ENCODE measurements at places on chromosomes 5 and 9.

- no peak for DNase-seq
These were observed 29.4 kb downstream of the RHOBTB3 start for GRCh38 chr5:95760273-95761191.

DNA sequence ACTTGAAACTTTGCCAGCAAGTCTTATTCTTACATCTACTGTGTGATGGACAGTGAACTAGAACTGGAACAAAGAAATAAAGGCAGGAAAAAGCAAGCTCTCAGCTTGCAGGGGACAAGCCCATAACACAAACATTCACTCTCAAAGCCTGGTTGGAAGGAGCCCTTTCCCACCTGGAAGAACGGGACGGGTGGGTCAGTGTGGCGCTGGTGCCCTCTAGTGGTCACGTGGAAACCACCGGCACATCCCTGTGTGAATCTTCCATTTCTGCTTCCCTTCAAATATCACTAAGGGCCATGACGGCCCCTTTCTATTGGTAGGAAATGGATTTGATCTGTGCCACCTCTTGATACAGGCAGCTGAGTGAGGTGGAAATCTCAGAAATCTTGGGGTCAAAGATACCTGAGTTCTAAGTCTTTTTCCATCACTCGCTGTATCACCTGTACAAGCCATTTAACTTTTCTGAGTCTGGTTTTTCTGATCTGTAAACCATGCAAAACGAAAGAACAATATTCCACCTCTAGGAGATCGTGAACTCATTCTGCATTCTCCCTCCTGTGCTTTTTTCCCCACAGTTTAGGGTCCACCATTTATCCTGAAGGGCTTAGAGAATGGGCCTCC is 211.6 kb downstream of the MSX2 start:
- DNase-seq, result no peak

DNA sequence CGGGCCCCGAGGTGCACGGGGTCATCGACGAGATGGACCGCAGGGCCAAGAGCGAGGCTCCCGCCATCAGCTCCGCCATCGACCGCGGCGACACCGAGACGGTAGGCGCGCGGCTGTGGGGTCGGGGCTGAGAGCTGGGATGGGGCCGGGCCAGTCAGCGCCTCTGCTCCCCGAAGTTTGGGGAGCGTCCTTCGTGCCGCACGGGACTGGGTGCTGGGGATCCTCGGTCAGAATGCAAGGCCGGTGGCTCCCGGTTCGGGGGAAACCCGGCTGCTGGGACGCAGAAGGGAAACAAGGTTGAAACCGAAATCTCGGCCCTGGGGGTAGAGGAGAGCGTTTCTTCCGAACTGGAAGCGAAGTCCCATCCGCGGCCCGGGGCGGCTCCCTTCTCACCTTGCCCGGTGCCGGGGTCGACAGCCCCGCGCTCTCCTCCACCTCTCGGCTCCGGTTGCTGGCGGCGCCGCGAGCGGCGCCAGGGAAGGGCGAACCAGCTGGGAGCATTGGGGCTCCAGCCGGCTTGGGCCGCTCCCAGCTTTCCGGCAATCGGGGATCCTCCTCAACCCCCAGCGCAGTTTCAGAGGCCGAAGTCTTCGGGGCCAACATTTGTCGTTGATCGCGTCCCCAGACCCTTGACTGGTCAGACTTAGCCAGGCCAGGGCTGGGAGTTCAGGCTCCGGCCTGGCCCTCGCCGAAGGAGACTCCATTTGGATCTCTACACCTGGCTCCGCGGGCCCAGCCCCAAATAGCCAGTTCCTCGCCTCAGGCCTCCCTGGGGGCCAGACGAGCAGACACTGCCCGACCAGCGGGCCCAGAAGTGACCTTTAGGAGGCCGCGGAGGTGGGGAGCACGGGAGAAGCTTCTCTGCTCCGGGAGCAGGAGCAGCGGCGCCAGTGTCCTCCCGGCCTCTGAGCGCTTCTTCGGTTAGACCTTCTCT is 1.1 kb downstream of the LHX2 start:
- DNase-seq, result no peak

- DNase-seq, result no peak
These were observed 151.7 kb upstream of the RFX3 start for GRCh38 chr9:3677541-3677940.

GRCh38 chr9:101172616-101173015 is 144.1 kb downstream of the PLPPR1 start:
- DNase-seq, result no peak

GRCh38 chr5:158560170-158560569 is 539.5 kb downstream of the EBF1 start:
- DNase-seq, result no peak

GRCh38 chr9:123138163-123138562 is 104.7 kb downstream of the GPR21 start:
- no peak for DNase-seq

DNA sequence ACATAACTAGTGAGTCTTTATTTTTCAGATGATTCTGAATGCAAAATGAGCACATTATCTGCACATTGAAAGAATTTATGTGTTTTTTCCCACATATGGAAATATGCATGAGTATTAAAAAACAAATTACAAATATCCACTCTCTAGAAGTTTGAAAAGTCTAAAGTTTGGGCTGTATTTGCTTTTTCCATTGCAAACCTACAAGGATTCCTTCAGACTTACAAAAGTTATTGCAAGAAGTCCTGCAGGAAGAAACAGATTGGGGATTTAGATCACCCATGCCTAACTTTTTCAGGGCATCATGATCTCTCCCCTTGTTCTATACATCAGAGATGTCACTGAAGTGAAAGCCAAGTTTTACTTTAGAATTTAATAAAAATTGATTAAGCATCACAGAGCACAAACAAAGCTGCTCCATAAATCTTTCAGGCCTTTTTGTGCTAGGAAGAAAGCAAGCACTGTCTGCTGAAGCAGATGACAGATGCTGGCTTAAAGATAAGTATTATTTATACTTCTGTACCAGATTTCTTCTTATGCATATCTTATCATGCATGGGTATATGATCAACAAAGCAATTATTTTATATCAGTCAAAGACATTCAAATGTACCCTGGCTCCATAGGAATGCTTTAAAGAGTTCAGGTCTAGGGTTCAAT is 71.7 kb downstream of the NFIB start:
- no peak for DNase-seq

DNA sequence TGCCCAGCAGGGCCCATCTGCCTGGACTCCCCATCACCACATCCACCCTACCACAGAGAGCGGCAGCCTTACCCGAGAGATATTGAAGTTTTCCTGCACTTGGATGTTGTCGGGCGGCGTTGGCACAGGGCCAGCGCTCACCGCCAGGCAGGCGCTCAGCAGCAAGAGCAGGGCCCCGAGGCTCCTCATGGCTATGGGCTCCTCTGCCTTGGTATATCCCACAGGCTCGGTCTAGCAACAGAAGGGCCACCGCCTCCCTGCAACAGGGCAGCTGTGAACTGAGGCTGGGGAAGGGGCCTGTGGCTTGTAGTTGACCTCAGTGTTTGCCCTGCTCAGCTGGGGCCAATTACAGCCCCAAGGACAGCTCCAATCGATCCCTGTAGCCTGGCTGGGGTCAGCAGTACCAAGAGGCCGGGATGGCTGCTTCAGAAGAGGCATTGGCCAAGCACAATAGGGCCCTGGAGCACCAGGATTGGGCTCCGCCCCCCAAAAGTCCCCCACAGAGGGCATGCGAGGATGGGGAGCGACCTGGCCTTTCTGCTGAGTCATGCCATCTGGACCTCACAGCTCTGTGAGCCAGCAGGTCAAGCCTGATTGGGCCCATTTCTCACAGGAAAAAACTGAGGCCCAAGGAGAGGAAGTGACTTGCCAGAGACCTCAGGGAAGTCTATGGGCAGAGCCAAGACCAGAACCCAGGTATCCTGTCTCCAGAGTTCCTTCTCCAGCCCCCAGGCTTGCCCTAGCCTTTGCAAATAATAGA is at the start of gene AMBP:
Gene AMBP, minus strand, starts transcription at position 280 of the 760 bp plus-strand sequence. Its CDS starts 91 bp downstream, at position 189.
- DNase-seq, result no peak

GRCh38 chr5:32230356-32231099 is 56.4 kb upstream of the GOLPH3 start:
- DNase-seq, result no peak

GRCh38 chr5:74621492-74621891 is 19.0 kb downstream of the ENC1 start:
- DNase-seq, result no peak

GRCh38 chr9:87599901-87600610 is 102.4 kb downstream of the DAPK1 start:
- DNase-seq, result no peak

DNA sequence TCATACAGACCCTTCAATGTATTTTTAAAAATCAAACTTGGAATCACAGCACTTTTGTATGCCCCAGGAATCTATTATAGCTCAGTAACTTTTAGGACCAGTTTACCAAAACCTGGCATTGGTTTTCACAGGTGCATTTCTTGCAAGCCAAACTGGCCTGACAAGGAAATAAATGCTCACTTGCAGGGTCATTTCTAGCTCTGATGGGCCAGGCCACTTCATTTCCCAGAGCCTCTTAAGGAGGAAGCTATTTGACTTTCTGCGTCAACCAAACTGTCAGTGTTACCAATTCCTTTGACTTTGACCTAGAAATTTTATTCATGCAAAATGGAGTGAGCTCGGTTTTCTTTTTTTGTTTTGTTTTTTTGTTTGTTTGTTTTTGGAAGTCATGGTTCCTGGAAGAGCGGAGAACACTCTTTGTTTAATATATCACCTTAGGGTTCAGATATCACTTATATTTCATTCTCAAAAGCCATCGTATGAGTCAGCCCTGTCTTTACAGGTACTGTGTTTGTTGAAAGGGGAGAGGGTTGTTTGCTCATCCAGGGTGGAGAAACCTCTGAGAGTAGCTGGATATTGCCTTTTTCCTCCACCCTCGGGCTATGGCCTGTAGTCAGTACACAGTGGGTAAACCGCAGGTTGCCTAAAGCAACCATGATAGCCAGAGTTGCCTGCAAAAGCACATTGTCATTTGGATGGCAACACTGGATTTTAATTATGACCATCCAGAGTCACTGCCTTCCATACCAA is 58.9 kb downstream of the GNA14 start:
- no peak for DNase-seq

DNA sequence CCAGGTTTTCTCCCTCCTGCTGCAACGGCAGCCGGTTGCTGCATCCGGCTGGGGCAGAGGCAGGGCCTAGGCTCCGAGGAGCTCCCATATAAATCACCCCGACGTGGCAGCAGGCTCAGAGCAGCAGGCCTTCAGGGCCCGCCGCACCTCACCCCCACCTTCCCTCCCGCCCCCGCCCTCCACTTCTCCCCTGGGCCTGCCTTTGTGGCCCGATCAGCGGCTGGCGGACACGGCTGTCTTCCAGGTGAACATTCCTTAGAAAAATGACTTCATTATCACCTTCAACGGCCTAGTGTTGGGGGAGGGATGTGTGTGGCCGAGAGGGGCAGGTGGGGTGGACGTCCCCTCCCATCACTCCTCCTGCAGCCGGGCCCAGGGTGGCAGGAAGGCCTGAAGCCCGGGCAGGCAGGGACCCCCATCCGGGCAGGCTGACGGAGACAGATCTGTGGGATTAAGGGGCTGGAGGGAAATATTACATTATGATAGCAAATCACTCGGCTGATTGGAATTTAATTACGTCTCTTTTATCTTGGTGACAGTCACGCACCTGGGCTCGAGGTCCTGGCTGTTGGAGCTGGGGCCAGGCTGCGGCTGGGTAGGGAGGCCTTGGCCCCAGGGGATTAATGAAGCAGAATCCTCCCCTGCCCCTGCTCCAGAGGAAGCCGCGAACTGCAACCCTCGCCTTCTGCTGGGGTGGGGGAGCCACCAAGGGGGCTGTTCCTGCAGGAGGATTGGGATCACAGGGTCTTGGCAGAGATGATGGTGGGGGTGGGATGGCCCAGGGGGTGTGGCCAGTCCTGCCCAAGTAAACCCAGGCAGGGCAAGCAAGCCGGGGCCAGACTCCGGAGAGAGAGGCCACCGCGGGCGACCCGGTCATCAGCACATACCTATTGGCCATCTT is 38.4 kb upstream of the RXRA start:
- DNase-seq, result no peak

DNA sequence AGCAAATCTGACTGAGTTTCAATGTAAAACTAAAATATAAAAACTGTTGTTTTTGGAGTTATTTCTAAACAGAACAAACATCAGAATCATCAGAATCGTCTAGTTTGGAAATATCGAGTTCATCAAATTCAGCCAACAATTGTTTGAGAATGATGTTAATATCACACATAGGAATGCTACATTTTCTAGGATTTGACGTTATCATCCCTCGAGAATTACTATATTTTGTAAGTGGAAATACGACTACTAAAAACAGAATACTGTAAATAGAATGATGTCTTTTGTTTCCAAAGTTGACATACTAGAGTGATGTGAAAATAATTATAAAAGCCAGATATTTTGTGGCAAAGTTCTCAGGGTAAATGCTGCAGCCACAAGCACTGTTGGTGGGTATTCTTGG is 805.9 kb downstream of the TLE1 start:
- no peak for DNase-seq

DNA sequence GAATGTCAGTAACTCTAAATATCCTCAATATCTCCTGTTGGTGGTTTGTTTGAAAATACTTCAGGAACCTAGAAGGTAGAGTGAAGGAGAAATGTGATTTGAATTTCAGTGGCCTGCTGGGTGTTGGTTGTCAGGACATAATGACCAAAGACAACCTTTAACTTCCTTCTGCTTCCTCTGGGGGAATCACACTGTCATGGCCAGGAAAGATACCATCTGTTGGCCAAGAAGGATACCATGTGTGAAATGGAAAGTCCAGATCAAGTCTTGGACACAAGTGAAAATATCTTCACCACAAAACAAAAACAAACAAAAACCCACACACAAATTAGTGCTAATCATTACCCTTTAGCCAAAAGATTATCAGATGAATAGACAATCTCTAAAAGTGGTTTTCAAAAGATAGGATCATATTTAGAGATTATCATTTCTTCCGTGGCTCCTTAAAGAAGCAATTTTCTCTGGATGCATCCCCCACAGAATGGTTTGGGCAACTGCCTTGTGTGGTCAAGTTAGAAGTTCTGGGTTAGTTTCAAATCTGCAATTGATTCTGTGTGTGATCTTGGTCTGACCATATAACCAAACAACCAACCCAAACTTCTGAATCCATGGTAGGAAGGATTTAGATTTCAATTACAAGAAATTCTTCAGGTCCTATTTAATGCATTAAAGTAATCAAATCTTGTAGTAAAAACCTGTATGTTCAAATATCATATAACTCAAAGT is 1.6 kb downstream of the C1QTNF3 start:
- DNase-seq, result no peak

- no peak for DNase-seq
These were observed 677 bp upstream of the ZNF79 start for GRCh38 chr9:127423476-127423933.

GRCh38 chr5:58501778-58502417 is 10.7 kb downstream of the GAPT start:
- DNase-seq, result no peak

DNA sequence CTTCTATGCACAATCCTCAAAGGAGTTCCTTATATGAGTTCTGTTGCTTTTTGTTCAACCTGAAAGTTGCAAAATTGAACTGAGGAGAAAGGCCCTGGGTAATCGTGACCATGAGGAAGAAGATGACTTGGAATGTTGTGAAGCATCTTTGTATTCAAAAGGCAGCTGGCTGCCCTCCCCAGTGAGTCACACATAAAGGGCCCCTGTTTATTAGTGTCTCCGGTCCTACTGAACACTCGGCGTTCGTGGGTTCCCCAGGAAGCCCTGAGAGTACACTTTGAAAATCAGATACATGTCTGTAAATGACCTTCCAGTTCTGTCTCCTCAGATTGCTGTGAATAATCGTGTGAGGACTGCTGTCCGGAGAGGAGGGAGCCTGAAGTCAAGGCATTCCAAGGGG is 73.6 kb downstream of the C9orf153 start:
- no peak for DNase-seq

- DNase-seq, result no peak
These were observed 309.6 kb downstream of the CWC27 start for GRCh38 chr5:65078331-65078730.

GRCh38 chr5:124126504-124127217 is 614.7 kb downstream of the CSNK1G3 start:
- DNase-seq, result no peak
